NCI-H524 treated with DMSO at 0.1 percent for 48 hours (cell line): ENCODE measurements at places on chromosomes 13 and 19.

- DNase-seq, result no peak
These were observed 76.8 kb upstream of the CACNA1A start for GRCh38 chr19:13583114-13583513.

DNA sequence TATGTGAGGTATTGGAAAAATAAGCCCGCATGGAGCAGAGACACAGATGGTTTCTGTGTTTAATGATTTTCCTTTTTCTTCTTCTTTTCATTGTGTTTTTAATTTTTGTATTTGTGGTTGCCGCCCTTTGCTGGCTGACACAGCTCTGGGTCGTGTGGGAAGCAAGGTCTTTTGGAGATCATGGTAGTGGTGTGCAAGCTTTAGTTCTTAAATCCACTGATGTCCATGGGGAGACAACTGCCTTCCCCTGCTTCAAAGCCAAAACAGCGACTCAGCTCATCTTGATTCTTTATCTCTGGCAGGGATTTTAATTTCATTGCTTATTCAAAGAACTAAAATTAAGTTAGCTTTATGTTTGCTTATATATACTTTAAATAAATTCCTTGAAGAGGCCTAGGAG lies 711.3 kb upstream of the SGCG start:
- no peak for DNase-seq

DNA sequence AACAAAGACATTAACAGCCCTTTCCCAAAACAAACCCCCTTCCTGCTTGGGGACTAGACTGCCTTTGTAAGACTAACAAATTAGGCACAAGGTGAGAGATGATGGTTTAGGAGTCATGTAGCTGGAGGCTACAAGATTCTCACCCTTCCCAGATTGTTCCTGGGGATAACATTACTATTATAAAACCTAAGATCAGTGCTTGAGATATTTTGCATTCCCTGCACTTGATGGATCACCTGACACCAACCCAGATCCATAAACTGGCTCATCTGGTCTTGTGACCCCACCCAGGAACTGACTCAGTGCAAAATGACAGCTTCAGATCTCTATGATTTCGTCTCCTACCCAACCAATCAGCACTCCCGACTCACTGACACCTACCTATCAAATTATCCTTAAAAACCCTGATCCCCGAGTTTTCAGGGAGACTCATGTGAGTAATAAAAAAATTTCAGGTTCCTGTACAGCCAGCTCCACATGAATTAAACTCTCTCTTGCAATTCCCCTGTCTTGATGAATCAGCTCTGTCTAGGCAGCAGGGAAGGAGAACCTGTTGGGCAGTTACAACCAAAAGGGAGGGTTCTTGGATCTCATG lies 2.4 kb upstream of the ZNF616 start:
- DNase-seq, result no peak

- DNase-seq, result no peak
These were observed 165.1 kb downstream of the COG6 start for GRCh38 chr13:39820606-39821005.

DNA sequence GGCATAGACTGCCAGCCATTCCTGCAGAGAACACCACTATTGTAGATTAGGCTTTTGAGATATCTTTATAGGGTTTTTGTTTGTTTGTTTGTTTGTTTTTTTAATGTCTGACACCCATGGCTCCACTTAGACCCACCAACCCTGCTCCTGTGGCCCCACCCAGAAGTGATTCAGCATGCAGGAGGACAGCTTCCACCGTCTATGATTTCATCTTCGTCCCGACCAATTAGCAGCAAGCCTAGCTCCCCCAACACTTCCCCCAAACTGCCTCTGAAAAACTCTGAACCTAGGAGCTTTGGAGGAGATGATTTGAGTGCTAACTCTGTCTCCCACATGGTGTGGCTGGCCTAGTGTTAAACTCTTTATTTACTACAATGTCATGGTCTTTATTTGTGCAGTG lies 108.3 kb upstream of the RXFP2 start:
- DNase-seq, result no peak

DNA sequence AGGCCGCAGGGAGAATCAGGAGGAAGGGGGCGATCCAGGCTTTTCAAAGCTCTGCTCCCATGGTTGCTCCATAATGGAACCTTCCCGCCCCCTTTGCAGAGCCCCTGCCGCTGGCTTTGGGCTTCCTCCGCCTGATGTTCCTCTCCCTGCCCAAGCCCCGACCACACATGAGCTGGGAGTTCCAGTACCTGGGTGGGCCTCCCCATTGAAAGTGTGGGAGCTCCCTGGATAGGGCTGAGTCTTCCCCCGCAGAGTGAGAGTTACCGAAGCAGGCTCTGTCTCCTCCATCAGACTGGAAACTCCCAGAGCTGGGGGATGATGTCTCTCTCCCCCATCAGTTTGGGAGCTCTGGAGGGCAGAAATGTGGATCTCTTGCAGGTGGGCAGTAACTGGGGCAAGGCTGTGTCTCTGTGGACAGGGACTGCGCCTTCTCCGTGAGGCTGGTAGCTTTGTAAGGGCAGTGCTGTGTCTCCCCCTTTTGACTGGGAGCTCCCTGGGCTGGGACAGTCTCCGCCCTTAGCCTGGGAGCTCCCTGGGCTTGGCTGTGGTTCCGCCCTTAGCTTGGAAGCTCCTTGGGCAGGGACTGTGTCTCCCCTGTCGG lies 722 bp downstream of the DCAF15 start:
- no peak for DNase-seq

DNA sequence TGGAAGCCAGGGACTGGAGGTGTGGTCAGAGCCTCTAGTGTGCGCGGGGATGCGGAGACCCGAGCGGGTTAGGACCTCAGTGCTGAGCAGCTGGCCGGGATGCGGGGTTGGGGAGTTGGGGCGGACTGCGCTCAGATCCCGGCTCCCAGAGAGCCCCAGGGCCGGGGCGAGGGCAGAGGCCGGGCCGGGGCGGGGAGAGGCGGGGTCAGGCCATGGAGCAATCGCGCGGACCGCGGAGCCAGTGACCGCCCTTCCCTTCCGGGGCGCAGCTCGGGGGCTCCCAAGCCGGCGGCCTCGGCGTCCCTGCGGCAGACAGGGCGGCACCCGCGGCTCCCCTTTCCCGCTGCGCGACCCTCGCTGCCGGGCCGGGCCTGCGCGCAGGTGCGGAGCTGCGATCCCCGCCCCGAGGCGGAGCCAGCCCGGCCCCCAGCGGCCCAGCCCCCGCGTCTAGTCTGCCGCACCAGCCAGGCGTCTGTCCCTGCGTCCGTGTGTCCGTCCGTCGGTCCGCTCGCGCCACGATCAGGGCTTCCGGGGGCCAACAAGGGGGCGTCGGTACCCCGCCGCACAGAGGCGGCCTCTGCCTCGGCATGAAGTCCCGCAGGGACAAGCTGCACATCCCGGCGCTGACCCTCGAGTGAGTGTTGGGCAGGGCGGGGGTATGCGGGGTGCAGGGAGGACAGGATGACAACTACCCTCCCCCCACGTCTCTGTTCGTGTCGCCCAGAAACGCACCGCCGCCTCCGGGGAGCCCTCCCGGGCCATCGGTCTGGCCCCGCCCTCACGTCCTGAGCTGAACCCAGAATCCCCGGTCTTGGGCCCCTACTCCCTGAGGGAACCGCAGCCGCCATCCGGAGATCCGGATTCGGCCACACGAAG lies 12.4 kb downstream of the MAST3 start:
- DNase-seq, result no peak
